ENCODE measurements at places on chromosomes 2 and 18.

GRCh38 chr18:49959176-49959575 lies 145.8 kb upstream of the ACAA2 start:
- no peak for DNase-seq

DNA sequence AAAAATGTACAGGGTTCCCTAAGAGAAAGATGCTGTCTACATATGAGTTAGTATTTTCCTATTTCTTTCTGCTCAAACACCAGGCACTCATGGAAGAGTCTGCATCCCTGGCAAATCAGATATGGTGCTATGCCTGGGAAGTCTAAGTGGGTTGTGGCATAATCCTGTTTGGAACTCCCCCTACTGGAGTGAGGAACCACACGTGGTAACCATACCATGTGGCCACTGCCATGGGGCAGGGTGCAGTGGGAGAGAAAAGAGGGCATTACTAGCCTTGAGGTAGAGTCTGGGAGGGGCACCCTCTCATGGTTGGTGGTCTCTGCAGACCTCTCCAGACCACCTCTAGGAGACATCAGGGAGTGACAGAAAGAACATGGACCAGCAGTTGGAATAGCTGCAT lies 257.9 kb upstream of the ATP5MC3 start:
- no peak for DNase-seq

- DNase-seq: no peak
Observed at GRCh38 chr18:76139844-76140243, 355.2 kb downstream of the ZNF516 start.

DNA sequence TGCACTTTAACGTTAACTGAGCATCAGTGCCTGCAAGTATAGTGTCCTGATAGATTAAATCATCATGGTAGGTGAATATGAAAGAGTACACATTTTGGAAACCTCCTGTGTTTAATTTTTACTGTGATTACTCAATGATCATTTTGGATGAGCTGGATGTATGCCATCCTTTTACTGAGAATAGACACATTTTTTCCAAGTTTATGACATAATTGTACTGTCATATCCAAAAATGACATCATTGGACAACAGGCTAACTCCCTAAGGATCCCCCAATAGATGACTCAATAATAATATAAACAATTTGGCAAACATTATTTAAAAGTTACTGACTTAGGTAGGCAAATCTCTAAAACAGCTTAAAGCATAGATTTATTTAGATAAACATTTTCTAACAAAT lies 410.8 kb upstream of the REG3G start:
- DNase-seq: no peak

GRCh38 chr18:6484659-6485058 lies 69.9 kb upstream of the L3MBTL4 start:
- peak; percentile 22 for DNase-seq

GRCh38 chr2:109563980-109564550 lies 49.7 kb downstream of the SEPTIN10 start:
- DNase-seq: no peak

GRCh38 chr18:64110692-64111480 lies 38.0 kb downstream of the LINC00305 start:
- no peak for DNase-seq

DNA sequence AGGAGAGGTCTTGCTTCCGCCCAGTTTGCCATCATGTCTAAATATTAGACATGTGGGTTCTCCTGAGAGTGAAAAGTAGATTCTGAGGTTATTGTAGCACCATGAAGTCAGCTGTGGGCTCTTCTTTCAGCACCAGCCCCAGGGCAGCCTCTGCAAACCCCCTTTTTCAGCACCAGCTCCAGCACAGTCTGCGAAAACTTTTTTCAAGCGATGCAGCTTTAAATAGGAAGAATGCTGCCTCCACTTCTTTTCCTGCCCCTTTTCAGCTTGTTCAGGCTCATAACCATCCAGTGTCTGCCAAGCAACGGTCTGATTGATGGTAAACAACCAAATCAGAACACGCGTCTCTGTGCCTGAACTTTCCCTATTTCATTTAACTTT lies at the start of gene COL5A2:
Gene COL5A2 (minus strand): TSS at position 192 of the 381 bp plus-strand sequence. CDS start 157 bp downstream, at position 35.
- peak; percentile 61 for DNase-seq

- DNase-seq: no peak
Observed at GRCh38 chr18:39788383-39788782, 2166.7 kb upstream of the PIK3C3 start.

DNA sequence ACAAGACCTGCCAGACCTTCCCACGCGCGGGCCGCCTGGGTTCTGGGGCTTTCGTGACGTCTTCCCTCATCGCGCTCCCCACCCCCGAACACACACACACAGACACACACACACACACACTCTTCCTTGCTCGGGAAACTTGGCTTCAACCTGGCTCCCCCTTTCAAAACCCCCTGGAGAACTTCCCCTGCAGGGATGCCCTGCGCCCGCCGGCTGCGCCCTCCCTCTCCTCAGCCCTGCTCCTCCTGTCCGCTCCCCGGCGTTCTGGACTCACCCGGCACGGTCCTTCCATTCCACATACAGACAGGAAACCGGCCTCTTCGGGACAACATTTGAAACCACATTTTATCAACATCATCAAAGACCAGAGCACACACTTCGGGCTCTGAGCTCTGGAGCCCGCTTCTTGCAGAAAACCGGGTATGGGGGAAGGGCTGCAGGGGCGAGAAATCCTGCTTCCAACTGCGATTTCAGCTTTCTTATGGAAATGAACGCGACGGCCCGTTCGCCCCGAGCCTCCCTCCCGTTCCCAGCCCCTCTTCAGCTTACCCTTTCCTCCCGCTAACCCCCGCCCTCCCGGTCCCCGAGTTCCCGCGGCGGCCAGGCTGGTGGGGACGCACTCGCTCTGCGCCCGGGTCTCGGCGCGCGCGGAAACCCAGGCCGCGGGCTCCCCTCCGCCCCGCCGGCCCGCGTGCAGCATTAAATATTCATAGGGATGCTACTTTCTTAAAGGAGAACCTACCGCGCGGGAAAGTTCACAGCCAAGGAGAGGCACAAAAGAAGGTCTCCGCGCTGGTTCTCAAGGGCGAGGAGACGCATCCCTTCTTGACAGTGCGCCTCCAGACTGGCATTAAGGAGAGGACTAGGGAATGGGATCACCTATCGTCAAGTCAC lies 18.3 kb downstream of the POU3F3 start:
- DNase-seq: no peak
